ENCODE measurements at places on chromosomes 16 and 17.

DNA sequence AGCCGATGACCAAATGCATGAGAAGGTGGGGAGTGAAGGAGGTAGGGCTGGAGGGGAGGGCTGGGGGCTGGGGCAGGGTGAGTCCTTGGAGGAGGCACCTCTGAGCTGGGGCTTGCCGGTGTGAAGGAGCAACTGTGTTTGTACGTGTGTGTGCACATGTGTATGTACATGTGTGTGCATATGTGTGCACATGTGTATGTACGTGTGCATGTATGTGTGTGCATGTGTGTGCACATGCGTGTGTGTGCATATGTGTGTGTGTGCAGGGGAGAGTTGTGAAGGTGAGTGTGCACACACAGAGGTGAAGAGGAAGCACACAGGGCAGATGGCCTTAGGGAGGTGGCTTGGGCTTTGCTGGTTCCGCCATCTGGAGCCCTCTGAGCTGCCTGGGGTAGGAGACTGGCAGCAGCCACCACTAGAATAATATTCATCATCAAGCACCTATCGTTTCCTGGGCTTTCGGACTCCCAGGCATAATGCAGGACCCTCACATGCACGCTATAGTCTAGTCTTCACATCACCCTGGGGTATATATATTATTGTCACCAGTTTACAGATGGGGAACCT is 120.9 kb upstream of the CDC42EP4 start:
- no peak for DNase-seq

- DNase-seq, result no peak
These were observed 27.7 kb downstream of the TBCD start for GRCh38 chr17:82779541-82779940.

DNA sequence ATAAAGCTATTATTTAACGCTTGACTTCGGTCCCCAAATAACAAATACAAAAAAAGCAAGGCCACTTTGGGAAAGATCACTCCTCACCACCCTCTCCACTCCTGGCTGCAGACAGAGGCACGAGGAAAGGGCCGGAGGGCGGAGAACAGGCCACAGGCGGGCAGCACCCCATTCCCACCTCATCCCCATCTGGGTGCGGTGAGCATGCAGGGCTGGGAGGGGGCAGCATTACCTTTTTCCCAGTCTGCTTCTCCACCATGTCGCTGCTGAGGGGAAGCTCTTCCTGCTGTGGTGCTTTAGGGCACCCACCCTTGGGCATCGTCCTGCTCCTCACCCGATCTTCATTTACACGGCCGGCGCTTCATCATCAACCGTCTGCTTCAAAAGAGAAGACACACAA is 99.2 kb downstream of the ZNF778 start:
- no peak for DNase-seq

- DNase-seq, result no peak
These were observed 80.9 kb upstream of the ZNF423 start for GRCh38 chr16:49936791-49937190.

GRCh38 chr16:13542284-13542683 is 377.7 kb upstream of the ERCC4 start:
- DNase-seq, result no peak

GRCh38 chr16:24344784-24345183 is 88.6 kb downstream of the CACNG3 start:
- DNase-seq, result no peak

GRCh38 chr16:75267631-75268264 is 16.3 kb upstream of the BCAR1 start:
- DNase-seq, result no peak

GRCh38 chr17:42153919-42154742 is 658 bp downstream of the RAB5C start:
- DNase-seq, result no peak

DNA sequence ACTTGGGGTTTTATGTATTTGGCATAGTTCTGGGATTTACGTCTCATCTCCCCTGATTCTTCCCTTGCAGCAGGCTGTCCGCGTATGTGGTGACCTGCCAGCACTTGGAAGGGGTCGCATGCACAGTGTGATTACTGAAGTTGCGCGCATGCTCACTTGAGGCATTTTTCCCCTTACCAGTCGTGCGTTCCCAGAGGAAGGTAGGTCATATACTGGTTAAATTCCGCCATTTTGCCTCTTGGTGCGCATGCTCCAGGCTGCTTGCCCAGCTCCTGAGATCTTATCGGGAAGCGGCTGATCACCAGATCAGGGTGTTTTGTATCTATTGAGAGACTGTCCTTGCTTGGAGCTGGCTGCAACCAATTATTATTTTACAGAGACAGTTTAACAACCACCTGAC is 56.5 kb upstream of the TEX2 start:
- DNase-seq, result no peak

GRCh38 chr17:66450008-66450851 is 147.8 kb downstream of the PRKCA start:
- no peak for DNase-seq

- DNase-seq, result no peak
These were observed 12.9 kb upstream of the PVALEF start for GRCh38 chr17:81152288-81152828.

- peak; percentile 49 for DNase-seq
These were observed 586 bp downstream of the UBALD2 start for GRCh38 chr17:76265624-76266243.

DNA sequence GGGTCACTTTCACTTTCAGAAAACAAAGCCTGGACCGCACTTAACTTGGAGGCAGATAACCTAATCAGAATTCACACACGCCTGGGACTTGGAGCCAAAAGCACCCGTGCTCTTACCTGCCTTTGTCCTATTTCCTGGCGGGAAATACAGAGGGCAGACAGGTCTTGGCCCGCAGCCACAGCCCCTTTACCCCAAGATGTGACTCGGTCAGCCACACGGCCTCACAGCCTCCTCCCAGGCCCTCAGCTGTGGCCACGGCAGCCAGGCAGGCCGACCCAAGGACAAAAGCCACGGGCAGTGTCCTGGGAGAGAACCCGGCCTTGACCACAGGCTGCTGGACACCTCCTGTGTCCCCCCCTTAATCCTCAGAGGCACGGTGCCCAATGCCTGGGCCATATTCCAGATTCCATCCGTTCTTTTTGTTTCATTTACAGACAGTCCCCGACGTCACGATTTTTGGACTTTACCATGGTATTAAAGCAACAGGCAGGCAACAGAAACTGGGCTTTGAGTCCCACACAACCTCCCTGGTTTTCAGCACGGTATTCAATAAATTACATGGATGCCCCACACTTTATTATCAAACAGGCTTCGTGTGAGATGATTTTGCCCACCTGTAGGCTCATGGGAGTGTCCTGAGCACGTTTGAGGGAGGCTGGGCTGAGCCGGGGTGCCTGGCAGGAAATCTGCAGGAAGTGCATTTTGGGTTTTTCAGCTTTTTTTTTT is 30.1 kb upstream of the GAA start:
- DNase-seq, result no peak

DNA sequence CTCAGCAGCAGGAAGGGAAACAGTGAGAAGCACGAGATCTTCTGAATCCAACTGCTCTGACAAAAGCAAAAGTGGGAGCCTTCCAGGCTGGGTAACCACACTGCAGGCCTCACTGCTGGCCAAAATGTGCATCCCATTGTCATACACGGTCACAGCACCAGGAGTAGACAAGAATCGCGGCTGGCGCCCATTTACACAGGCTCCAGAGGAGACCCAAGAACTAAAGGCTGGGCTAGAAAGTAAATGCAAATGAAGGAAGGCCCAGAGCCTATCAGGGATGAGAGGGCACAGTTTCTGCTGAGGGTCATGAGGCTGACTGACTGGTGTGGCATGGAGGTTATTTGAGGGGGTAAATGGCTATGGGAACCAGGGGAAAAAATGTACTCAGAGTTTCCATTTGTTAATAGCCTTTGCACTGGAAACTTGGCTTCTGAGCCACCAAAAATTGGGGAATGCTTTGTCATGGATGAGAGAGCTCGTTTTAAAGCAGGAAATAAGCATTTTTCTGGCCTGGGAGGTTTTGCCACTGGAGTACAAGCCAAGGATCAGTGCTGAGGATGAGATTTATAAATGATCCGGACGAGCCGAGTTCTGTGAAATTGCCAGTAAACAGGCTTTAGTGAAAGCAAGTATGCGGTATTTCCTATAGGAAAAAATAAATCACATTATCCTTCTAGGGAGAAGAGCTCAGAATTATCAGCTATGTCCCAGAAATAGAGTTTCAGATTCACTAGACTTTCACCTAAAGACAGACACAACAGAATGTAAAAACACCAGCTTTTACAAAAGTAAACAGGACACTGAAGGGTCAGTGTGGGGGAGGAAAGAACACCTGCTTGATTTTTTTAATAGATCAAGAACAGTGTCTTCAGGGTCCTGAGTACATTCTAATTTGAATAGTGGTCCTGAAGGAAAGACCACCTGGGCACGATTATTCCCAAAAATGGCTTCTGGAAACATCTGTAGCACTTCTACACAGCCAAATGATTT is 66.9 kb upstream of the GSG1L start:
- DNase-seq, result no peak

- DNase-seq, result peak; percentile 87
These were observed 408 bp upstream of the KPNA2 start for GRCh38 chr17:68035131-68035522.

DNA sequence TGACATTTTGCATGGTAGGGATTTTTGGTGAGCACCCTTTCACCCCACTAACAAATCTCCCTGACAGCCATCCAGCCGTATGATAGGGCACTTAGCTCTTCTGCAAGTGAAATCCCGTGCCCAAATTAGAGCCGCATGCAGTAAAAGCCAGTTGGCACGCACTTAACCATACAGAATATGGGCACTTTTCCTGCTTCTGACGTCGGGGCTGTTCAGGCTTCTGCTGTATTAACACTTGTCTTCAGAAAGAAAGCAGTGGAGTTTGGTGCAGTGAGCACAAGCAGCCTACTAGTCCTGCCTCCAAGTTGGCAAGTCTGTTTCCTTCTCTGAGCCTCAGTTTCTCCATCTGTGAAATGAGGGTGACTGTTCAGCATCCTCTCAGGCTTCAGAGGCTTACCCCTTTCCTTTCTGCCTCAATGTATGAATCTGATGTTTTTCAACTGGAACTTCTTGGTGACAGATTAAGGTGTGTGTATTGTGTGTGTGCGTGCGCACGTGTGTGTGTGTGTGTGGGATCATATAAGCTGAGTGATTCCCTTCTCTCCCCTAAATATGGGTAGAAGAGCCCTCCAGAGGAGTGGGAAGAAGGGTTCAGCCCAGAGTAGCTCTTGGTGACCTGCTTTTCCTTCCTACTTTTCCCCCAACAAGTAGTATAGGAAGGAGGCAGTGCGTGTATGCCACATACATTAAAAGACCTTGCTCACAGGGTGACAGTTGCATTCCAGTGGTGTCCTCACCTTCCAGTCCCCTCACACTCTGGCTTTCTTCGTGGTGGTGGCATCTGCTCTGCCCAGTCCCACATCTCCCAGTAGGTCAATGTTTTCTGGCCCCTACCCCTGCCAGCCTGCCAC is 19.0 kb downstream of the IGF2BP1 start:
- no peak for DNase-seq

DNA sequence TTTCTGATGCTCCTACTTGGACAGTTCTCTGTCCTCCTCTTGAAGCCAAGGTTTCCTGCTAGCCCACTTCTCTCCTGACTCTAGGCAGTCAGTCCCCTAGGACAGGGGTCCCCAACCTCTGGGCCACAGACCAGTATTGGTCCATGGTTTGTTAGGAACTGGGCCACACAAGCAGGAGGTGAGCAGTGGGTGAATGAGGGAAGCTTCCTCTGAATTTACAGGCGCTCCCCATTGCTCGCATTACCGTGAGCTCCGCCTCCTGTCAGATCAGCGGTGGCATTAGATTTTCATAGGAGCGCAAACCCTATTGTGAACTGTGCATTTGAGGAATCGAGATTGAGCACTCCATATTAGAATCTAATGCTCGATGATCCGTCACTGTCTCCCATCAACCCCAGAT is 55.7 kb downstream of the GNA13 start:
- no peak for DNase-seq

DNA sequence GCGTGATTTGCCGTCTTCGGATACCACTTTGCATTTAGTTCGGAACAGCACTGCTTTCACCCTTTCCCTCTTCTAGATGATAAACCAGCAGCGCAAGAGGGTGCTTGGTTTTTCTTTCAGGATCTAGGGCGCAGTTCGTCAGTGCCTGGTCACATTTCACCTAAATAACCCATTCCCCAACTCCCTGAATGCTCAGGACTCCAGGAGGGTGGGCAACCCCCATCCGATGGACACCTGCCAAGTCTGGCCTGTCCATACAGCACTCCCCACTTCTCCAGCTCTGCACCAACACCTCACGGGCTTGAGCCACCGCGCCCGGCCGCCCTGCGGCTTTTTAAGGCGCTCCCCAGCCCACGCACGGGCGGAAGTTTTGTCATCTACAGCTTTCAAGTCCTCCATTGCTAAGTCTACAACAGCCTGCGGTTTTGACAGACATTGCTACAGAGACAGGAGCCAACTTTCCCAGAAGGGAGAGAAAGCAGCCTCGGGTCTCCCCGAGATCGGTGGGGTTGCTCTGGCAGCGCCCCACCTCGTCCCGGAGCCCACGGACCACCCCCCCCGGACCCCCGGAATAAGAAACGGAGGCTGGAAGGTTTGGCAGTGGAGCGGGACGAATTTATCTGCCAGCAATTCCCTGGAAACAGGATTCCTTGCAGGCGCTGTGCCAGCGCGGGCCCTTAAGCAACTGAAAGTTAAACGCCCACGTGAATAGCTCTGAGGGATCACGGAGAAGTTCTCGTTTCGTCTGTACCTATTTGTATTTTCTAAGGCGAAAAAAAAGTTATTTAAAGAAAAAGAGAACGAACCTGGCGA is 38.6 kb upstream of the SLFN13 start:
- peak; percentile 77 for DNase-seq

DNA sequence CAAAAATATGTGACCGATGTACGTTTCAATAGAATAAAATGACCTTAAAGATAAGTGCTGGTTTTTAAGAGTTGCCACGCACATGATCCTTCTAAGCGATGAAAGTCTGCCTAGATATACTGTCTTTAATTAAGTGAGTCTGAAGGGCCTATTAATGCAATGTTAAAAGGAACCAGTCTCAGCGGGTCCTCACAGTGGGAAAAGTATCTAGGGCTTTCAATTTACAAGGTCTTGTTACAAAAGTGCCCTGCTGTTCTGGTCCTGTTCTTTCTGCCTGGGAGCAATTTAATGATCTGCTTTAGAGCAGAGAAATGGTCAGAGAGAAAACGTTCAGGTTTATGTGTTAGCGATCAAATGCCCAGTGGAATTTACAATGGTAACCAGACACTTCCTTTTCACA is 864.0 kb downstream of the KCNJ2 start:
- no peak for DNase-seq

DNA sequence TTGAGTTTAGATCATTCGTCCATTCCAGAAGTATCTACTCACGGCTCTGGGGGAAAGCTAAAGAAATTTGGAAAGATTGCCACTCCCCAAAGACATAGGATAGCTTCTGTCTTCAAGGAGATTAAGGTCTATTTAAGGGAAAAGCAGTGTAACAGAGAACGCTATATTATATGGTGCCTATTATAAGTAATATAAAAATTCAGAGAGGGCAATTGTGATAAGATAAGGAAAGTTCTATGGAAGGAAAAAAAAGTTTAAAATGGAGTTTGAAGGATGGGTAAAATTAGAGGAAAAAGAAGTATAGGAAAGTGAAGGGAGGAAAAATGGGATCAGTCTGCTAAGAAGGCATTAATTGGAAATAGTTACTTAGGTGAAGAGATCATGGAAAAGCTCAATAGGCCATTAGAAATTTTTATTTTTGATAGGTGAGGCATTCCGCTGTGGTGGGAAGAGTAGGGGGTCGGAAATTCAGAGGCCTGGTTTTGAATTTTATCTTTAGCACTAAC is 690 bp upstream of the CDC27 start:
- DNase-seq, result no peak

Measured in stimulated activated CD4-positive, alpha-beta T cell treated with anti-CD3 and anti-CD28 coated beads, Interleukin-12 subunit alpha, Interleukin-12 subunit beta, amount 100 ng/mL, for 4 hours (primary cell).